ENCODE measurements at places on chromosomes 7 and 10.

GRCh38 chr7:13041368-13041988 lies 354.0 kb downstream of the ARL4A start:
- DNase-seq: no peak

- no peak for DNase-seq
Observed at GRCh38 chr10:97631098-97631497, 2.2 kb downstream of the MORN4 start.

DNA sequence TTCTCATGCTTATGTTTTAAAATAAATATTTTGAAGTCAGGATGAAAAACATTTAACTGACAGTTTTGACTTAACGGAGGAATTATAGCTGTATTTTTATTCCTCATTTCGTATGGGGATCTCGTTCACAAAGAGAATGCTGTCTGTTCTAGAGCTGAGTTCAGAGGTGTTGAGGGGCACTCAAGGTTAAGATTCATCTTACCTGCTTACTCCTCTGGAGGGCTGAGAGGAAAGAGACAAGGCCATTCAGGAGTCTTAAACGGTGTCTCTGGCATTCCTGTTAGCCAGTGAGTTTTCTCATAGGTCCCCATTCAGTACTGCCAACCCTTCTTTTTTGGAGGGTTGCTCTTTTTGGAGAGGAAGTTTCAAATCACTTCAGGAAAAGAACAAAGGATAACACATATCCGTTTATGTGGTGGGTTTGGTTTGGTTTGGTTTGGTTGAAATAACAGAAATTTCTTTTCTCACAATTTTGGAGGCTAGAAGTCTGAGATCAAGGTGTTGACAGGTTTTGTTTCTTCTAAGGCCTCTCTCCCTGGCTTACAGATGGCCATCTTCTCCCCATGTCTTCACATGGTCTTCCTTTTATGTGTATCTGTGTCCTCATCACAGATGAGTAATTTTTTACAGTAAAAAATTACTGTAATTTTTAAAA lies 23.1 kb downstream of the CALHM2 start:
- DNase-seq: no peak

- DNase-seq: no peak
Observed at GRCh38 chr7:12783421-12784095, 96.1 kb downstream of the ARL4A start.

- DNase-seq: no peak
Observed at GRCh38 chr7:43522406-43523156, 60.3 kb upstream of the STK17A start.
